ENCODE measurements at places on chromosomes 5 and 9.

GRCh38 chr9:30244877-30245276, 2139.6 kb upstream of the ACO1 start:
- DNase-seq, result no peak

GRCh38 chr5:11268891-11269290, 507.9 kb upstream of the DAP start:
- DNase-seq, result no peak

GRCh38 chr9:12643686-12644085, 49.5 kb upstream of the TYRP1 start:
- no peak for DNase-seq

DNA sequence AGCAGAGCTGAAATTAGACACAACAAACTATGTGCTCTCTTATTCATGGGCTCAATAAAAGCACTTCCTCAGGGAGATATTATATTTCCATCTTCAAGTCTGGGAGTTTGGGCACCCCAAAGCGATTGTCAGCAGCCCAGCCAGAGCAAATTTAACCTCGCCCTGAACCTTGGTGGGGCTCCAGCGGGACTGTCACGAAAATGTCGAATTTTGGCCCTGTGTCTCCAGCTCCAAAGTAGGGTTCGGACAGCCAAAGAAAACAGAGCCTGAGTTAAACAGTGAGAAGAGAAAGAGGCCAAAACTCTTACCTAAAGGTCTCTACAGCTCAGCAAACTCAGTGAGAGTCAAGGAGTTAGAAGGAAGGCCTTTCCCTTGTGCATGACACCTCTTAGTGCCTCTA, 432.9 kb downstream of the SPATA31D1 start:
- no peak for DNase-seq

GRCh38 chr9:34986540-34987047, 3.0 kb upstream of the DNAJB5 start:
- peak; percentile 78 for DNase-seq

- DNase-seq, result no peak
Observed at GRCh38 chr9:109179801-109180523, 12.9 kb upstream of the FRRS1L start.

GRCh38 chr9:79883073-79883645, 311.4 kb downstream of the TLE4 start:
- DNase-seq, result no peak

- DNase-seq, result no peak
Observed at GRCh38 chr9:110707419-110707818, 38.8 kb downstream of the MUSK start.

DNA sequence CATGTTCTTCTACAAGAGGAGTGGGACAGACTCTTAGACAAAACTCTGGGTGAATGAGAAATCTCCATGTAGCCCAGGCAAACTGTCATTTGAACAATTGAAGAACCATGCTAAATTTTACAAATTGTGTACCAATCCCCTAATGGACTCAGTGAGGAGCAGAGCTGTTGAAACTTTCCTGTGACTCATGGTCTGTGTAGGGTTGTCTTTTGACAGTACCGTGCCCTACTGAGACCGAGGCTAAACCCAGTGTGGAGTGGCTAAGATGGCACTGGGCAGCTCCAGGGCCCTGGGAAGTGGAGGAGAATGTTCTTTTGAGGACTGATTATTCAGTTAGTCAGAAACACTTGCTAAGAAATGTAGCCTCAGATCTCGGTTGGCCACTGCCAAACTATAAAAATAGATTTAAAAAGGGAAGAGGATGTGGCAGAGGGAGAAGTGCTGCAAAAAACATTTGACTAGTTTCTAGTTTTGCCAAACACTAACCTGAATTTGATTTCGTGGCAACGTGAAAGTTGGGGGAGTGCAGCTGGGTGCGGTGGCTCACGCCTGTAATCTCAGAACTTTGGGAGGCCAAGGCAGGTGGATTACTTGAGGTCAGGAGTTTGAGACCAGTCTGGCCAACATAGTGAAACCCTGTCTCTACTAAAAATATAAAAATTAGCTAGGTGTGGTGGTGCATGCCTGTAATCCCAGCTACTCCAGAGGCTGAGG, 24.7 kb downstream of the POU4F3 start:
- DNase-seq, result no peak

- no peak for DNase-seq
Observed at GRCh38 chr9:136805207-136805740, 2.5 kb upstream of the RABL6 start.

DNA sequence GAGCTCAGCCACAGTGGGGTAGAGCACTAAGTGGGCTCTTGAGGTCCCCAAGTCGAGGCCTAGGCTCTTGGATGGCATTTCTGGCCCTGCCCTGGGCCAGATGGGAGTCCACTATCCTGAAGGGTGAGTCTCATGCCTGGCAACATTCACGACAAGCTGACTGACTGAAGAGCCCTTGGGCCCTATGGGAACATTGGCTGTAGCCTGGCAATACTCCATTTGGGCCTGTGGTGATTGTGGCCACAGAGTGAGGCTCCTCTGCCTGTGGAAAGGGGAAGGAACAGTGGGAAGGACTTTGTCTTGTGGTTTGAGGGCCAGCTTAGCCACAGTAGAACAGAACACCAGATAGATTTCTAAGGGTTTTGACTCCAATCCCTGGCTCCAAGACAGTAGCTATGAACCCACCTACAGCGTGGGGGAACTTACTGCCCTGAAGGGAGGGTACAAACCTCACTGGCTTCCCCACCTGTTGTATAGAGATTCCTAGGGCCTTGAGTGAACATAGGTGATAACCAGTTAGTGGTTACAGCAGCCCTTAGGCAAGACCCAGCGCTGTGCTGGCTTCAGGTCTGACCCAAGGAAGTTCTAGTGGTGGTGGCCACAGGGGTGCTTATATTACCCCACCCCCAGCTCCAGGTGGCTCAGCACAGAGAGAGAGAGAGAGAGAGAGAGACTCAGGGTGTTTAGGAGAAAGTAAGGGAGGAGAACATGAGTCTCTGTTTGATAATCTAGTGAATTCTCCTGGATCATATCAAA, 72.4 kb downstream of the KIAA0825 start:
- DNase-seq, result no peak

- DNase-seq, result peak; percentile 87
Observed at GRCh38 chr5:78574731-78575161, 73.8 kb downstream of the LHFPL2 start.

GRCh38 chr9:98075332-98075805, 18.8 kb downstream of the NANS start:
- DNase-seq, result peak; percentile 75

- peak; percentile 54 for DNase-seq
Observed at GRCh38 chr5:39024884-39025283, 49.3 kb downstream of the RICTOR start.

DNA sequence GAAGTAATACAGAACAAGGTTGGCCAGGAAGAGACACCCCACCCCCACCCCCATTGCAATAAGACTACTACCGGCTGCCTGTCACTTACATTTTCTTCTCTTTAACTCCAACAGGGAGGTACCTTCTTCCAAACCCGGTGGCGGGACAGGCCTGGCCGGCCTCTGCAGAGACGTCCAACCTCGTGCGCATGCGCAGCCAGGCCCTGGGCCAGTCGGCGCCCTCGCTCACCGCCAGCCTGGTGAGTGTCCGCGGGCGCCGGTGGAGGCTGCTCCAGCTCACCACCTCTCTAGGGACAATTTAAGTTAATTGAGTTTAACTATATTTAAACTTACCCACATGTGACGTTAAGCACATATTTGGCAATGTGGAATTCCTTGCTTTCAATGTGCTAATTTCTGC, 192.4 kb downstream of the MAST4 start:
- DNase-seq, result no peak

DNA sequence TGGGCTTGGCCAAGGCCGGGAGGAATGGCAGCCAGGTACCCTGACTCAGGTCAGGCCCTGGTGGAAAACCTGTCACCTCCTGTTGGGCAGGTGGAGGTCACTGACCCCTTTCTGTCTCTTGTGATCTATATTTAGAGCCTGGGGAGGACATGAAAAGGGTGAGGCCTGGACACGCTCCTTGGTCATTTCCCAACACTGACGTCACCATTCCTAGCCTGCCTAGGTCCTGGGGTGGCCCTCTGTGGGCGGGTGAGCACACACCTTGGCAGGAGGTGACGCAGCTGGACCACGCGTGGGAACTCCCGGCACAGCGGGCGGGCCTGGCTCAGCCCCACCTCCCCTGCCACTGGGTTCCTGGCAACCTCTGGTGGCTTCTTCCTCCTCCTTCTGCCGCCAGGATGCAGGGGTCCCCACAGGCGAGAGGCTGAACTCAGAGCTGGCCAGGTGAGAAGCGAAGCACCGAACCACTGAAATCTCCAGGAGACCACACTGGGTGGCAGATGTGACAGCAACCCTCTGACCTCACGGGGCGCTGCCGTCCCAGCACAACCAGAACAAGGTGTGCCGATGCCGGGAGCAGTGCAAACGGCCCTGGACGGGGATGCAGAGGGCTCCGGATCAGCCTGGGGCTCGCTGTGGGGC, 6.4 kb upstream of the RALGDS start:
- DNase-seq, result peak; percentile 96

DNA sequence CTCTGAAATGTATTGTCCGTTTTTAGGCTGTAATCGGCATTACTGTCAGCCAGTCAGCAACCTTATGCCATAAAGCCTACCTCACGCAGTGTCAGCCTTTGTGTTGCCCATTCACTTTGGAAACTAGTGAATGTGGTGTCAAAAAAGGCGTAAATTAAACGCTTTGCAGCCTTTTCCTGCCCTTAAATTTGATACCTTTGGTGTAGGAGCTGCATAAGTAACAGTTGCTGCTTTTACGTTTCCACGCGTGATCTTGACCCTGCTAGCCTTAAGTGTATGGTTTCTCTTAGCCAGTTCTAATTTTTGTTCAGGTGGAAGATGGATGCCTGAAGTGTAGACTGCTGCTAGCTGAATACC, 257.7 kb downstream of the EPB41L4A start:
- DNase-seq, result no peak
